ENCODE measurements at places on chromosomes 11 and 22.

DNA sequence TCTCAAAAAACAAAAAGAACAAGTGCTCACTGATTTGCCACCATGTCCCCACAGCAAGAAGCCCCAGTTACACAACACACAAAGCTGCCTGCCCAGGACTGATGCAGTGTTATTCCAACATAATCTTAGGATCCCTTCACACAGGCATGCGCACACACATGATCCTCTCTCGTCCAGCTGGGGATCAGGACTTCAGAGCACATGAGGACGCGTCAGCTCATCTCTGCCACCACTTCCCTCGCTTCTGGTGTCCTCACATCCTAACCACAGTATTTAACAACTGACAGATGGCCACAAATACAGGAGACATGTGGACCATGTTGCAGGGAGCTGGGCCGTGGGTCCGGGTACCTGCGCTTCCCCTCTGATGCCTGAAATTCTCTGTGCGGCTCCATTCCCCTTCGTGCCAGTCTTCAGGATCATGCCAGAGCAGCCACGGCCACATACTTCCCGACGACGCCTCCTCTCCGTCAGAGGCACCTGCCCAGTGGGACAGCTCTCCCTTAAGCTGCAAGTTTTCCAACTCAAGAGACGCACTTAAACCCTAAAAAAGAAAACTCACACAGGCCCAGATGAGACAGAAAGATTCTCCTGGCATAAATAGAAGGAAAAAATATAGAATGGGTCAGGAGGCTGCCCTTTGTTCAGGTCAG lies 68.3 kb downstream of the PACSIN2 start:
- no peak for DNase-seq

DNA sequence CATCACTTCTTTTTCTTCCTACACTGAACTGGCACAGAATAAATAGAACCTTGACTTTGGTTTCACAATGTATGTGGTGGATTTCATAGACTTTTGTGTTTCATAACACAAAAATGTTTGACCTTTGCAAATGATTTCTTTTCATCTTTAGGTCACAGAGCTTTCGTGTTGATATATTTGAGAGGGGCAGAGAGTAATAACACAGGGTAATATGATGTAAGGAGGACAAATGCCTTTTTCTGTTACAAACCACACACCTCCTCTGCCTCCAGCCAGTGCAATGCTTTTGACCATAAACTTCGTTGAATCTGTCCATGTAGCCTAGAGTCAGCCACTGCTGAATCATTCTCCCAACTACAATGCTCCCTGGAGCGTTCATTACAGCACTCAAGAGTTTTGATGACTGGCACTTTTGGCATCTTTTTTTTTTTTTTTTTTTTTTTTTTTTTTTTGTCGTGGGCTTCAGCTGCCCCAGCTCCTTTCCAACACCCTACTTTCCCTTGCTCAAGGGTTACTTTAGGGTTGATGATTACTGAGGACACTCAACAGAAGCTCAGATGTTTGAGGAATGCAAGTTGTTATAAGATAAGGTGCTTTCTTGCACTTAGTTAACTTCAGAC lies 11.4 kb upstream of the CAT start:
- no peak for DNase-seq

- no peak for DNase-seq
These were observed 44.6 kb downstream of the C11orf91 start for GRCh38 chr11:33655842-33656600.

- peak; percentile 56 for DNase-seq
These were observed 650.7 kb downstream of the BRD1 start for GRCh38 chr22:49176956-49177355.

- no peak for DNase-seq
These were observed 45.8 kb downstream of the MIAT start for GRCh38 chr22:26702906-26703830.

DNA sequence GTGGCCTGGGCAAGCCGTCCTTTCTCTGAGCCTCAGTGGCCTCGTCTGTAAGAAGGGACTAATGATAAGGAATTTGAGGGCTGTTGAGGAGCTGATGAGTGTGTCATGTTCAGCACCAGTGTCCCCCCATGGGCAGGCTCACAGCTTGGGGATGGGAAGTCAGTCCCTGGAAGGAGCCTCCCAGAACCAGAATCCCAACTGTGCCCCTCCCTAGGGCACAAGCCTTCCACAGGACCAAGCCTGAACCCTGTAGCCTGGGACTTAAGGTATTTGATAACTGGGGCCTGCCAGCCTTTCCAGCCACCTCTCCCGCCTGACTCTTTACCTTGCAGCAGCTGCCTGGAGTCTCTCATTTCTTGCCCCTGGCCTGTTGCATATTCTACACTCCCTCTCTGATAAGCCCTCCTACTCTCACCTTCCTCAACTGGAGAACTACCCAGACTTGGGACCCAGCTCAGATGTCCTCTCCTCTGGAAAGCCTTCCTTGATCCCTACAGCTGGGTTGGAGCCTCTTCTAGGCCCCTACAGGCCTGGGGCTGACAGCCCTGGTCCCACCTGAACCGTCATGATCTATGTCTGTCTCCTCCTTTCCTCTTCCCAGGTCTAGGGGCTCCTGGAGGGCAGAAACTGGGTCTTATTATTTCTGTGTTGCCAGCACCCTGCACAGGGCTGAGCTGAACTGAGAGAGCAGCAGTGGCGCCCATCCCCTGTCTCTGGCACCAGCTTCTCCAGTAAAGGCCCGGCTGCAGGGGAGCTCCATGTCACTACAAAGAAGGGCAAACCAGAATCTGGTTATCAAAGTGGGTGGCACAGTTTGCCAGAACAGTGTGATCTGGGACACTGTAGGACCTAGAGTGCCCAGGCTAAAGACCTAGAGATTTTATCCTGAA lies 1.6 kb downstream of the P2RY2 start:
- no peak for DNase-seq

DNA sequence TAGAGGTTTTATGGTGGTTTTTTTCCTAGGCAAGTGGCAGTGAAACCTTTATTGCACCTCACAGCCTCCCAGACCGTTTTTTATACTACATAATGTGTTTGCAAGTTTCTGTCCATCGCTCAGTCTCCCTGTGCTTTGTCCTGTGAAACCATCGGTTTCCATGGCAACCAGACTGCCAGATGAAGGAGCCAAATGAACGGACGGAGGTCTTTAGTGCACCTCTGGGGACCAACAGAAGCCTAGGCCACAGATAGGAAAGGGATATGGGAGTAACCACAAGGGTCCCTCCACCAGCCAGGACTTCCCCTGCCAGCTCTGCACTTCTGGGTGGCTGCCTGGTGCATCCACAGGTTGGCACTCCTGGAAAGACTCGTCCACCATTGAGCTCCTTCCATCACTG lies 165.0 kb downstream of the CHST1 start:
- DNase-seq, result no peak

DNA sequence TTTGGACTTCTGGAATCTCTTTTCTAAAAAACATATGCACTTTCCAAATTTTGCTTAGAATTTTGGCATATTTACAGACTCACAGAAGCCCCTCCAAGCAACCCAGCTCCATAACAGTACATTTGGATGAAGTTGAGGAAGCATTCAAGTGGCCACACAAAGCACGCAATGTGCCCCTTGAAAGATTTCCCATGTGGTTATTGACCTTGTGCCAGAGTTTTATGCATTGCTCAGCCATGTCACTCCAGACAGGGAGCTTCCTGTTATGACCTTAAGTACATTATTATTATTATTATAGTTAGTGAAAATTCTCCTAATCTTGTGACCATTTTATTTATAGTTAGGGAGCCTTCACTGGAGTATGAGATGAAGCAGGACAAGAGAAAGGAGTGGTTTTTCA lies 35.0 kb upstream of the BDNF start:
- no peak for DNase-seq

DNA sequence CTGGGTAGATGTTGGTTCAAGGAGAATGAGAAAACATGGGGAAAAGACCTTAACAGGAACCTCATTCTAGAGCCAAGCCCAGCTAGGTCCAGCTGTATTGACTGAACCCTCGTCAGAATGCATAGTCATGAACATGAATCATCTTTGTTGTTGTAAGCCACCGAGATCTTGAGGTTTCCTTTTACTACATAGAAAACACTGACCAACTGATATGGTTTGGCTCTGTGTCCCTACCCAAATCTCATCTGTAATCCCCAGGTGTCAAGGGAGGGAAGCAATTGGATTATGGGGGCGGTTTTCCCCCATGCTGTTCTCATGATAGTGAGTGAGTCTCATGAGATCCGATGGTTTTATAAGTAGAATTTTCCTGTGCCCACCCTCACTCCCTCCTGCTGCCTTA lies 19.4 kb upstream of the PHOX2A start:
- DNase-seq, result no peak

- no peak for DNase-seq
These were observed 167.0 kb upstream of the E2F8 start for GRCh38 chr11:19407677-19408270.

- no peak for DNase-seq
These were observed 25.6 kb downstream of the ANKRD42 start for GRCh38 chr11:83219095-83219494.

- DNase-seq, result peak; percentile 74
These were observed 1.1 kb downstream of the CDC42EP1 start for GRCh38 chr22:37561212-37562048.

DNA sequence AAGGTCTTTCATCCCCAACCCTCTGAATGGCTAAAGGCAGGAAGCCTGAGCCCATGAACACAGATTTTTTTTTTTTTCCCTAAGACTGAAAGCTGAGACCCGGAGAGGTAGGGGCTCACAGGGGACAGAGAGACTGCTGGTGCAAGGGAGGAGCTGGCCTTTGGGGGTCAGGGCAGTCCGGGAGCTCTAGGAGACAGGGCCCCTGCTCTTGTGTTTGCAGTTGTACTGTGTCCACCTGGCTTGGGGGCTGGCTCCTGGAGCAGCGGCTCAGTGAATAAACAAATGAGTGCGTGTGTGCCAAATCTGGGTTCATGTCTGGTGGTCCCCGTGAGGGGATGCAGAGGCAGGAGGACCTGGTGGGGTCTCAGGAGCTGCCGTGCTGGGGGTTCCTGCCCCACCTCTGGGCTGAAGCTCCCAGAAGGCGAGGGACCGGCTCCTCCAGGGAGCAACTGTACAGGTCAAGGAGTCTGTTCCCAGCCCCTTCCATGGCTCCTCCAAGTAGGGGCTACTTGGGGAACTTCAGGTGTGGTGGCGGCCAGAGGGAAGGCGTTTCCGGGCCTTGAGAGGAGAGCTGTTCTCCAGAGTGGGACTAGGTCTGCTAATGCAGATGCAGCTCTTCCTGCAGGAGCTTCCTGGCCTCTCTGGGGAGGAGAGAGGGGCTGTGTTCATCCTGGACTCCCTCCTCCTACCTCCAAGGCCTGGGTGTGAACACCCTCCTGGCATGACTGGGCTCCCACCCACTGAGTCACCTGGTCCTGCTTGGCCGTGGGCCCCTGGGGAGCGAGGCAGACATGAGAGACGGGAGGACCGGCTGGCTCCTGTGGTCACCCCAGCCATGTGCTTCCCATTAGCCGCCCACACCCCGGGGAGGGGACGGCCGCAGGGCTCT lies 57.6 kb downstream of the FBXO7 start:
- DNase-seq, result no peak

- DNase-seq, result peak; percentile 34
These were observed 37.2 kb upstream of the ETS1 start for GRCh38 chr11:128624269-128625175.

DNA sequence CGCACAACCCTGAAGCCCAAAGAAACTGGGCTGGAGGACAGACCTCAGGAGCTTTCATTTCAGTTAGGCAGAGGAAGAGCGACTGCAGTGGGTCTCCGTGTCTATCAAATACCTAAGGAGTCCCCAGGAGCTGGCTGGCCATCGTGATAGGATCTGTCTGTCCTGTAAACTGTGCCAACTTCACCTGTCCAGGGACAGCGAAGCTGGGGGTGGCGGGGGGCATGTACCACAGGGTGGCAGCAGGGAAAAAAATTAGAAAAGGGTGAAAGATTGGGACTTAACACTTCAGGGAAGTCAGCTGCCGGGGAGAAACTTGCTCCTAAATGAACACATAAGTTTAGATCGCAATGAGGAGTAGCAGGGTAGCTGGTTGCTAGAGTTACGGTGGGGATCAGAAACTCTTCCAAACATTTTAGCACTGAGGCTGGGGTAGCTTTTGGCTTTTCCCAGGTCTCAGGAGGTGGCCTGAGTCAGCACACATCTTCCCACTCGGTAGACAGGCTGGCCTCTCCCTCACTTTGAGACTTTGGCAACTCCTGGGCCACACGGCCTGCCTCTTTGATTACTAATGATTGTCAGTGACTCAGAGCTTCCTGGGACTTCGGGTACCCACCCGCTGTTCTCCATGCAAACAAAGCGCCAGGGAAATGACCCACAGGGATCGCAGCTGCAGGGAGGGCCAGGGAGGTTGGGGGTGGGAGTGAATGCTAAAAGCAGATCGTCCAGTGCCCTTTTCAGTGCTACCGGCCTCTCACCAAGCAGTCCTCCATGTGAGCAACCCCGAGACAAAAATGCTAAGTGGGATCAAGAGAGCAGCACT lies 2.9 kb upstream of the MTFP1 start:
- DNase-seq, result no peak
